Stimulated activated CD4-positive, alpha-beta T cell treated with anti-CD3 and anti-CD28 coated beads, Interleukin-2, amount 100 ng/mL, for 4 hours (primary cell): ENCODE measurements at places on chromosomes 12 and 14.

DNA sequence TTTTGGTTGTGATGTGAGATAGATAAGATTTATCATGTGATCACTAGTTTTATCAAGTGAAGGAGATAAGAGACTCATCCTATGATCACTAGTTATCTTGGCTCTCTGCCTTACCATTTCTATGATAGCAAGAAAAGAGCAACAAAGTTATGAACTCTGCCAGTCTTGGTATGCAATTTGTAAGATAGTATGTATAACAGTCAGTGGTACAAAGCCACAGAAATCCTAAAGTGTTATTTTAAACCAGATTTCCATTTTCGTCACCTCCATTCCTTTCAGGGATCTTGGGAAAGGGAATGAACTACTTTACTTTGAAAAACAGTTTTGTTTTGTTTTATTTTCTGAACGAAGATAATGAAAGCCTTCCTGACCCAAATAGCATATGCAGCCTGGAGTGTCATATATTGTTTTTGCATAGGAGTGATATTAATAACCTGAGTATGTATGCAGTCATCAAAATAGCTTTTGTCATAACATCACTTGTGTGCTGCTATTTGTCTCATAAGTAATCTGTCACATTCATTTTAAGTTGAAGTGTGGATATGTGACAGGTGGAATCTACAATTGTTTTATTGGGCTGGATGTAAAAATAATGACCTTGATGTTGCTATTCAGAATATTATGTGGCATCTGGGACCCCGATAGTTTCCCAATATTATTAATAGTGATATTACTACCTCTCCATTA, 35.0 kb downstream of the FLRT2 start:
- no peak for DNase-seq

- DNase-seq: no peak
These were observed 39.3 kb downstream of the PALS1 start for GRCh38 chr14:67280506-67280905.

DNA sequence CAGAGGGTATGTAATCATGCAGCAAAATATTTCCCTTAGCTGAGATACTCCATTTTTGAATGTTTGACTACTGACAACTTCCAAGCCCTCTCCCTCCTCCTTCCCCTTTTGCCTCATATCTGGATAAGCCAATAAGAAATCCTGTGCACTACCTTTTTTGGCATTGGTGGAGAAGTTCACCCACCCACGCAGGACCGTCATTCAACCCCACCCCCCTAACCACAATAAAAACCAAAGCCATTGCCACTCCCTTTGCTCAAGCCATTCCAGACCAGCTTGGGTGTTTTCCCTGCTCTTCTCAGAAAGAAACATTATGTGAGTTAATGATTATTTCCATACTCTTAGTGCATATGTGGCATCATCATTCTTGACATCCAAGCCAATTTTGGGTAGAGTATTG, 176.7 kb downstream of the PTPN11 start:
- DNase-seq: no peak

DNA sequence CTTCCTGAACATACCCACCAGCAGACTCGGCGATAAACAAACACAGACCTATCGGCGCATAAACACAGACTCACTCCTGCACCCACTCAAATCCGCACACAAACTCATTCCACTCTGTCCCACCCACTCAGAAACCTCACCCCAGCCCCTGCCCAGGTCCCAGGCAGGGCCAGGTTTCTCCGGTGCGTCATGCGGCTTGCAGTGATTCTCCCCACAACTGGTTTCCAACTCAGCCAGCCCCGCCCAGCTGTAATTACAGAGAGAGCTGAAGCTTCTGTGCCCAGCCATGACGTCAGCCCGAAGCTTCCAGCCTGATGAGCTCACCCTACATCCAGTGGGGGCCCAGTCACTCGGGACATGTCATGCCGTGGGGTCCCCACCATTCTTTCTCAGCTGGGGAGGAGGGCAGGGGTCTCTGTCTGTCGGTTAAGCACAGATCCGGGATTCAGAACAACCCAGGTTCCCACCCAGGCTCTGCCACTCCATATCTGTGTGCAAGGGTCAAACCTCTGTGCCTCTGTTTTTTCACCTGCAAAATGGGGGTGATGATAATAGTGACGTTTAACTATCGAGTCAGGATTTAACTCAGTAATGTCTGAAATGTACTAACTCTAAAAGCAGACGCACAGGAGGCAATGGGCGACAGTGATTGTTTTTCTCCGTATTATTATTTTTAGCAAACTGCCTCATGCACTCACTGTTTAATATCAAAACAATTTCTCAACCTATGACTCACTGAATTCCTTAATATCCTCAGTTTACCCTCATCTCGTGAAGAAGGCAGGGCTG, 2.3 kb upstream of the HSPB8 start:
- no peak for DNase-seq

DNA sequence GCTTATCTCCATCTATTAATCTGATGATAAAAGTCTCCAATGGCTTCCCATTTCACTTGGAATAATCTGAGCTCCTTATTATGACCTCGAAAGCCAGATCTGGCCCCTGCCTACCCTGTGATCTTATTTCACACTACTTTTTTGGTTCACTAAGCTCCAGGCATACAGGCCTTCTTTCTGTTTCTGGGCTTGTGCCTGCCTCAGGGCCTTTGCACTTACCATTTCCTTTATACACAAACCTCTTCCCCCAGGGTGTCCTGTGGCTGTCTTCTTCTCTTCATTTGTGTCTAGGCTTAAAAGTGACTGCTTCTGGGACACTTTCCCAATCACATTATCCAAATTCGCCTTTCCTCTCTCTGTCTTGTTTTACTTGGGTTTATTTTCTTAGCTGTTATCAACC, 478.8 kb downstream of the LRIG3 start:
- no peak for DNase-seq

- no peak for DNase-seq
These were observed 16.0 kb downstream of the SSPN start for GRCh38 chr12:26211331-26211730.

DNA sequence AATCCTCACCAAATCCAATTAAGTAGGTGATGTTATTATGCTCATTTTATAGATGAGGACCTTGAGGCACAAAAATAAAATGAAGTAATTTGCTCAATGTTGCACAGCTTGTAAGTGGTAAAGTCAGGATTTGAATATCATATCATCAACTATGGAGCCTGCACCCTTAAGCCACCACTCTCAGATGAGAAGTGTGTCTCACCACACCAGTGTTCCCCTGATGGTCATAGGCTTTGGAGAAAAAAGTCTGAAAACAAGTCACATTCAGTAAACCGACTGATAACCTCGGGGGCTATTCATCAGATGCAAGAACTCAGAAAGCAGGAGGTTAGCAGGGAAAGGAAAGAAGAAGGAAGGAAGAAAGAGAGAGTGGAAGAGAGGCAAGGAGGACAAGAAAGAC, 2.8 kb downstream of the TSHR start:
- DNase-seq: no peak
